ENCODE measurements at places on chromosomes 11 and 22. TPM values are rescaled to one million over a fixed set of nuclear protein-coding genes. Genes with fewer than 3 reads are reported as not detected.

ENTHD1 gene
- not detected for total RNA-seq

SLC22A9 gene
- not detected for total RNA-seq

MPZL3 gene
- total RNA-seq: 1.6 TPM

CST6 gene
- total RNA-seq: not detected

OR51F2 gene
- total RNA-seq: not detected

ARVCF gene
- total RNA-seq: 24.2 TPM

ARFGAP3 gene
- 88.1 TPM for total RNA-seq

OR52E1 gene
- total RNA-seq: not detected

ATF4 gene
- 541 TPM for total RNA-seq

RBMXL2 gene
- total RNA-seq: not detected

OR4A16 gene
- not detected for total RNA-seq

CLDN5 gene
- not detected for total RNA-seq

SYT13 gene
- total RNA-seq: 1.8 TPM

LRRC74B gene
- not detected for total RNA-seq

LPXN gene
- 3.3 TPM for total RNA-seq

KCNJ1 gene
- total RNA-seq: not detected

CADM1 gene
- 30.0 TPM for total RNA-seq

SHANK2 gene
- total RNA-seq: 1.6 TPM

ANO1 gene
- 1.5 TPM for total RNA-seq

SCN3B gene
- 0.45 TPM for total RNA-seq

CCDC85B gene
- total RNA-seq: 31.6 TPM

SLC5A4 gene
- not detected for total RNA-seq
